ENCODE measurements at places on chromosomes 3 and 15. TPM values are rescaled to one million over a fixed set of nuclear protein-coding genes. Genes with fewer than 3 reads are reported as not detected.

DNA sequence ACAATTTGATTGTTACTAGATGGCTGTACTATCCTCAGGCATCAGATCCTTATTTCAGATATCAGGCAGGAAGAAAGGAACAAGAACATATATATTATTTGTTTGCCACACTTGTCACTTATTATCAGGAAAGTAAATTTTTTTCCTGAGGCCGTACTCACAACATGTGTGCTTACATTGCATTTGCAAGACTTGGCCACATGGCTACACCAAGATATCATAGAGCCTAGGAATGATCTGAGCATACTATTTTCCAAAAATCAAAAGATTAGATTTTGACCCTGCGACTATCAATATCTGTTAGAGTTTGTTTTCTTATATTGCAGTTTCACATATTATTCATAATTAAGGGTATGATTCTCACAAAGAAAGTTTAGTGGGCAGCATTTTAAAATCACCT, 426.2 kb upstream of the BCHE start:
- DNase-seq = no peak

DNA sequence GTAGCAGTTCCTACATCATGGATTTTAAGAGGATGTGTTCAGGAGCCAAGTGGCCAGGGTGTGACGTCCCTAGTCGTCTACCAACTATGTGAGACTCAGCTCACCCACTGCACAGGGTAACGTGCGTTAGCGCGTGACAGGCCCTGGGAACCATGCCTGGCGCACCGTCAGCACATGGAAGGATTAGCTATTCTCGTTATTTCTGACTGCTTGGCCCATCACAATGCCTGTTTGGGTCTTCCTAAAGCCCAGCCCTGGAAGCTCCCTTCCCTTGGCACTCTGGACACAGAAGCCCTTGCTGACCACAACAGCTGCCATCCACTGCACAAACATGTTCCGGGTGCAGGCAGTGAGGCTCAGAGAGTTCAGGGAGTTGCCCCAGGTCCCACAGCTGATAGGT, 91.0 kb upstream of the RPL32 start:
- DNase-seq = no peak

The RLBP1 gene
- not detected for total RNA-seq

The GOLGA8S gene
- 1.5 TPM for total RNA-seq

The NR2F2 gene
- total RNA-seq = 242 TPM

- no peak for DNase-seq
Observed at GRCh38 chr15:99153026-99153535, 48.2 kb downstream of the SYNM start.

DNA sequence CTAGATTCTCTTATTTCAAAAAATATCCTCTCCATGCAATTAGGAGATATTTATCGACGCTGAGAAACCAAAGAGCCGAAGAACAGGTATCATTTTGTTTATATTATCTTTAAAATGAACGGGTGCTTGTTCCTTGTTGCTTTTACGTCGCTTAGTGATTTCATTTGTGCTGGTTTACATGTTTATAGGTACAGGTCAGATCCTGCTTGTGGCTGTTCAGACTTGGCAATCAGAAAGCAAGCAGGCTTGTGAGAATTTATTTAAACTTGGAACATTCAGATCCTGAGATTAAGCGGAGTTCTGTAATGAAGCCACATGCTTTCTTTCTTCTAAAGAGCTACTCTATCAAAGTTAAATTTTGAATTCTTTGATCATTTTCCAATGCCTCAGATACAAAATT, 43.0 kb upstream of the ATP2C1 start:
- DNase-seq = no peak

The P2RY13 gene
- total RNA-seq = 3.7 TPM

The ILDR1 gene
- not detected for total RNA-seq

GRCh38 chr15:31307270-31308184, 19.1 kb upstream of the KLF13 start:
- no peak for DNase-seq

DNA sequence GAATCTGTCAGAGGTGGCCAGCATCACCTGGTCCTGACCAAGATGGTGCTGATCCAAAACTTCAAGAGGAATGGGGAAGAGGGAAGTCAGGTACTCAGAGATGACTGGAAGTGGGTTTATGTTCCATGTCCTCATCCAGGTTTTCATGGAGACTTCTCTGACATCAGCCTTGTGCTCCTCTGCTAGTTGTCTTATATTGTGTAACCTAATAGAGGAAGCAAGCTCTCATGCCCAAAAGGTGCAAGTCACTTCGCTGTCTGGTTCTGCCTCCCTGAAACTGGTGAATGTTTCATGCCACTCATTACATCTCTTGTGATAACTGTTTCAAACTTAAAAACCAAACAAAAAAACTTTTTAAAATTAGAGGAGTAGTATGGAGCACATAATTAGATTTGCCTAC, 127.2 kb upstream of the MANF start:
- DNase-seq = no peak

- no peak for DNase-seq
Observed at GRCh38 chr15:60744826-60745460, 266.0 kb upstream of the ICE2 start.

GRCh38 chr3:159832024-159832423, 156.6 kb upstream of the IL12A start:
- DNase-seq = no peak

DNA sequence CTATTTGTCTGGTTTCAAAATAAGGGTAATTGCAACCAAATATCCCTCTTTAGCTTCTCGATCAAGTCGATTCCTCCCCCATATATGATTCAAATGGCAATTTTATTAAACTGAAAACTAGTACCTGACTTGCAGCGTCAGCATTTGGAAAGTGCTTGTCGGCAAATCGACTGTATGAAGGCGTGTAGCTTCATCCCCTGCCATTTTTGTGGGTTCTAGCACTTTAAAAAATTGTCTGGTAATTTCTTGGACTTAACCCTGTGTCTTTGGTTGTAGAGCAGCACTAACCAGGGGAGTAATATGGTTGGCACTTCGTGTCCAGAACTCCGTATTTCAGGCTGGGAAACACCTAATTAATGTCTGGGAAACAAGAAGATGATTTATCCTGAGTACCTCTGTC, 573 bp downstream of the MME start:
- DNase-seq = no peak

GRCh38 chr3:120027226-120027625, 67.0 kb downstream of the GSK3B start:
- DNase-seq = no peak

DNA sequence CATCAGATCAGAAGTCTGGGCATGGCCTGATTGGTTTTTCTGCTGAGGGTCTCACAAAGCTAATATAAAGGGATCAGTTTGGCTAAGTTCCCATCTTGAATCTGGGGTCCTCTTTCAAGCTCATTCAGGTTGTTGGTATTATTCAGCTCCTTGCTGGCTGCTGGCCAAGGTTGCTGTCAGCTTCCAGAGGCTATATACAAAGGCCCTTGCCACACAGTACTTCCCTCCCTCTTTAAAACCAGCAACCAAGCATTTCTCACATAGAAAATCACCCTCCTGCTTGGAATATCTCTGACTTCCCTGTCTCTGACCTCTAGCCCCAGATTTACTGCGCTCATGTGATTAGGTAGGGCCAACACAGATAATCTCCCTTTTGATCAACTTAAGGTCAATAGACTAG, 442.9 kb downstream of the ERC2 start:
- no peak for DNase-seq

The CCK gene
- not detected for total RNA-seq

- DNase-seq = no peak
Observed at GRCh38 chr3:21314688-21315087, 436.3 kb downstream of the ZNF385D start.

- DNase-seq = no peak
Observed at GRCh38 chr15:40953713-40954074, 423 bp downstream of the CHAC1 start.

DNA sequence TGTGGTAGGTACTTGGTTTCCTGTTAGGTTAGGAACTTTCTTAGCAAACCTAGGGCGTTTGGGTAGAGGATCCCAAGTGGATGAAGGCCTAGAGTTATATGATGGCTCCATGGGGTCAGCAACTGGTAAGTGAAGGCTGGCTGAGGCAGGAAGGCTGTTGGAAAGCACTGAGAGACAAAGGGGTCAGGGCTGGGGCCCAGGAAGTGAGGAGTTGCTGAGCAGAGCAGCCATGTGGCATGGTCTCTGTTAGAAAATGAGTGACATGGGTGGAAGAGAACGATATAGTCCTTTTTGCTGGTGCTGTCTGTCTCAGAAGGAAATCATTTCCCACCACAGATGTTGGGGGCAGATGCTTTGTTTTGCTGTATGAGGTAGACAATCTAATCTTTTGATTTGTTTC, 34.5 kb upstream of the MGLL start:
- no peak for DNase-seq

- DNase-seq = no peak
Observed at GRCh38 chr15:90882781-90883525, 1.4 kb upstream of the FES start.

DNA sequence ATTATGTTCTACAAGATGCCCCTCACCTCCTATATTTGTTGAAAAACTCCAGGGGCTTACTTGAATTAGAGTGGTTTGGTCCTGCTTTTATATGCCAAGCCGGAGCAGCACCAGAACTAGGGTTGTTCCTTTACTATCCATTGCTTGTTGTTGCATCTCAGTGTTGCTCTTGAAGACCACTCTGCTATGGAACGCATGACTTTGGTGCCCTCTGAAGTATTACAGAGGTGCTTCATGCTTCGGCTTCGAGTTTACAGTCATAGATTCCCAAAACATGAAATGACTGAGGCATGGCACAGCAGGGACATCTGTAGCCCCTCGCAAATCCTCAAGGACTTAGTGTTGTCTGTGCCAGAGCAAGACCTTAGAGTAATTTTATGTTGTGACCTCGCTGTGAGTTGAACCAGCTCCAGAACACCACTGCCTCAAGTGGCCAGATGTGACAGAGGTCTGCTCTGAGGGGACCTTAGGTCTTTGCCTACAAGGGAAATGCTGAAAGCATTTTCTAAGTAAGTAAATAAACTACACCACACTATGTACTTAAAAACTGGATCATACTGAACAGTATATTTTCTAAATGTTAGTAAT, 67.2 kb upstream of the SIAH2 start:
- DNase-seq = no peak

DNA sequence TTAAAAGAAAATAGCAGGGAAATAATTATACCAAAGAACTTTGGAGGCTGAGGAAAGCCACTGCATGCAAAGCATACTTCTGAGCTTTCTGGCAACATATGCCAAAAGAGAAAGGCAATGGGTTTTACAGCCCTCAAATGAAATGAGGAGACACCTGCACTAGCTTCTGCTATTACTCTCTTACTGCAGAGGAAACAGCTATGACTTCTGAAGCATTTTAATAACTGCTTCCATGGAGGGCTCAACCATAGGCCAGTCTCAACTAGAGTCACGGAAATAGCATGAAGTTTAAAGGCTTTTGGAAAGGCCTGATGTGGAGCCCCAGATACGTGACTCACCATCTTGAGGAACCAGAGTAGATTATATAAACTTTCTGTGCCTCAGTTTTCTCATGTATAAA, 114.8 kb downstream of the OXNAD1 start:
- no peak for DNase-seq

DNA sequence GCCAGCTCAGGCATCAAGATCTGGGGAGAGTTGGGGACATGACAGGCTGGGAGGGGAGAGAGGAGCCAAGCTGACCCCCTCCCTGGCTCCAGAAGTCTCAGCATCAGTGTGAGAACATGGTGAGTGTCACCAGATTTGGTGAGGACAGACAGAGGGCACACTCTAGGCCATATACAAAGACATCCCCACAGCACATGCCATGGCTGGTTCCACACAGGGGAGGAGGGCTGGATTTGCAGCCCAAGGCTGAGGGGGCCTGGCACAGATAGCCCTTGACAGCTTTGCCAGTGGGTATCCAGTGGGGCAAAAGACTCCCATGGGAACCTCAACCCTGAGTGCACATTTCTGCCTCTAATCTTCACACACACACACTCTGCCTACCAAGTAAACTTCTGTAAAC, 10.1 kb upstream of the ANKRD63 start:
- no peak for DNase-seq

- DNase-seq = no peak
Observed at GRCh38 chr3:138854940-138855339, 20.2 kb upstream of the PIK3CB start.

The PLA2G4E gene
- not detected for total RNA-seq

The CALML4 gene
- total RNA-seq = 12.8 TPM

DNA sequence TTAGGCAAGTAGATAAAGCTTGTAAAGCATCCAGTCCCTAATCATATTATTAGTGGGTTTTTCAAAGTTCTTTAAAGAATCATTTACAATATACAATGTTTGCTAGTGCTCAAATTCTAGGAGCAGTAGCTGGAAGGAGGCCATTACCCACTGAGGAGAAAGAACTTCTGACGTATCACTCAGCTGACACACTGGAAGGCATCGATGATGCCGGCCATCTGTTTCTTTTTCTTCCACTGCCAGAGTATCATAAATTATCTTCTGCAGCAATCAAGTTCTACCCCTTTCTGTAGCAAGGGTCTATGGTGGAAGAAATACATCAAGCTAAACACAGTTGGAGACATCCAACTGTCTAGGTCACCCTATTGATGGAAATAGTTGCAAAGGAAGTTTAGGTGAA, 243.2 kb upstream of the LRRN1 start:
- no peak for DNase-seq

- DNase-seq = no peak
Observed at GRCh38 chr15:87167706-87168105, 1088.0 kb downstream of the AGBL1 start.

GRCh38 chr15:25568751-25569150, 129.9 kb upstream of the UBE3A start:
- DNase-seq = no peak

- no peak for DNase-seq
Observed at GRCh38 chr3:193803288-193803687, 210.3 kb downstream of the OPA1 start.

- DNase-seq = no peak
Observed at GRCh38 chr3:37964716-37965115, 25.9 kb upstream of the VILL start.

GRCh38 chr3:106452096-106452495, 583.3 kb upstream of the CBLB start:
- no peak for DNase-seq

DNA sequence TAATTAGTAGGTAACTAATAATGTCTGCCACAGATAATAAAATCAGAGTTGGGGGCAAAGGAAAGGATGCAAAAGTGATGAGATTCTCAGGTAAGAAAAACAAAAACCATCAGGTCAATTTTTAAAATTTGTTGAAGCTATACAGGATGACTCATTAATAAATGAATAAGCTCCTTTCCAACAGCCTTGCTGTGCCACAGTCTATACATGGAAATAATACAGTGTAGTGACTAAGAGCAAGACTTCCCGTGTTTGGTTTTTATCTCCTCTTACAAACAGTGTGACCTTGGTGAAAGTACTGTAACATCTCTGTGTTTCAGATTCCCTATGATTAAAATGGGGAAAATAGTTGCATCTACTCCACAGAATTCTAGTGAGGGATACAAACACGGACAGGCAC, 331.6 kb downstream of the PYDC2 start:
- DNase-seq = no peak

The ZBTB20 gene
- total RNA-seq = 145 TPM

The C3orf70 gene
- 12.9 TPM for total RNA-seq

The GABRG3 gene
- not detected for total RNA-seq

The KLHL6 gene
- total RNA-seq = 4.7 TPM
